ENCODE measurements at places on chromosomes 1 and 21.

DNA sequence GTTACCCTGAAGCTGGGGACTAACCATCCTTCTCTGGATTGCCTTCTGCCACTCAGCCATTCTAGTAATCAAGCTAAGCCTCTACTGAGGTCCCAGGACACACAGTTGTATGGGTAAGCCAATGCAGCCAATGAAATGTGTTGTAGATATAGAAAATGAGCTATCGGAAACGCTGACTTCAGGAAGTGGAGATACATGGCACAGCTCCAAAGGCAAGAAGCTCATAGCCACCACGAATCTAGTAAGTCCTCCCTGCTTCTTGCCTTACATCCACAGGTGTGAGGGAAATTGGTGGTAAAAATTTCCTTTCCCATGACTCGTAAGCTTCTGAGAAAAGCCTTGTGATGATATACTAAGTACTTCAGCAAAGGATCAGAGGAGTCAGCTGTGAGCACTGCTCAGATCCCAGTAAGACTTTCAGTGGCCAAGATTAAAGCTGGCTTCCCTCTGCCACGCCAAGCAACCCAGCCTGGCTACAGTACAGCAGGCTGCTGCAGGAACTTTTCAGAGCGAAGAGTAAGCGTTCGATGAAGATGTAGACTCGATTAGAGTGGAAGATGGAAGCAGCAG, 117.7 kb downstream of the SIM2 start:
- DNase-seq = no peak

- no peak for DNase-seq
These were observed 25.1 kb downstream of the PRDM16 start for GRCh38 chr1:3093898-3094626.

GRCh38 chr1:222769181-222769580, 32.2 kb downstream of the FAM177B start:
- DNase-seq = no peak

DNA sequence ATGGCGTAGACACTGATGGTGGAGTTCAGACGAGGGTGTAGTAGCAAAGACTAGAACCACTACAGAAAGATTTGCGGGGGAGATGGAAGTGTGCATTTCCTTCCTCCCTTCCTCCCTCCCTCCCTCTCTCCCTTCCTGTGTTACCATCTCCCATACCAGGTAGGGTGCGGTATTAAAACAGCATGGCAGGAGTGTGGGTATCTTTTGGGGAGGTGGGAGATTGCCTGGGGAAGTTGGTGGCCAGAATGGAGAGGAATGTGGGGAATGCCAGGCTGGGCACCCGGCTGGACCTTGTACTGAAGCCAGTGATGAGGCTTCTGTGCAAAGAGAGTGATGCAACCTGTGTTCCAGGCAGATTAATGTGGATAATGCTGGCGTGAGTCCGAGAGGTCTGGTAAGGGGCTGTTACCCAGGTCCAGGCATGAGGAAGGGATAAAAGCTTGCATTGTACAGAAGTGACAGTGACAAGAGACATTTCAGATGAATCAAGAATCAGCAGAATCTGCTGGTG, 30.3 kb upstream of the PPP2R5A start:
- DNase-seq = no peak

- DNase-seq = no peak
These were observed 412 bp downstream of the GPR25 start for GRCh38 chr1:200873116-200873670.

DNA sequence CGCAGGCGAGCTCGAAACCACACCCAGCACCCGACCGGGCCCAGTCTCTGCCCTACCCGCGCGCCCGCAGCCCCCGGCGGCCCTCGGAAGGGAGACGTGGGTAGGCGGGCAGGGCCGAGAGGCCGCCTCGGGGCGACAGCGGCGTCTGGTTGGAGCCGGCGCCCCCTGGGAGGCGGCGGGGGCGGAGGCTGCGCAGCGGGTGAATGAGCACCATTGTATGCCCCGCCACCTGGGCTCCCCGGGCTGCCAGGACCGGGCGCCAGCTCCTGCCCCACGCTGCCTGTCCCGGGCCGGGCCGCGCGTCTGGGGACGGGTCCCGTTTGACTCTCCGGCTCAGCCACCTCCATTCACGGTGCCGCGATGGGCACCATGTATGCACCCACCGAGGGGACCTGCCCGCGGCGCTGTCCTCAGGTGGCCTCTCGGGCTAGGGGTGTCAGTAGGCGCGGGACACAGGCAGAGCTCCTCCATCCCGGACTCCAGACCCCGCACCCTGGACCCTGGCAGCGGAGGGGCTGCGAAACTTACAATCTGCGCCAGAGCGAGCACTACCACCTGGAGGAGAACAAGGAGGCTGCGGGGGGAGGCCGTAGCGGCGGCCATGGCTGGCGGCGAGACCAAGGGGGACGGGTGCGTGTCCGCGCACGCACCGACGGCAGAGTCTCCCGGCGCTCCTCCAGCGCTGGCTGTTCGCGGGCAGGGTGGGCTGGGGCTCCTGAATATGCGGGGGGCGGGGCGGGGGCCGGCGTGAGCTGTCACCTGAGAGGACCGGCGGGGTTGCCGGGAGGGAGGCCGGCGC, at the start of gene COL9A2:
Gene COL9A2, minus strand, starts transcription at position 692 of the 799 bp plus-strand sequence. Its CDS starts 89 bp downstream, at position 603.
- no peak for DNase-seq

DNA sequence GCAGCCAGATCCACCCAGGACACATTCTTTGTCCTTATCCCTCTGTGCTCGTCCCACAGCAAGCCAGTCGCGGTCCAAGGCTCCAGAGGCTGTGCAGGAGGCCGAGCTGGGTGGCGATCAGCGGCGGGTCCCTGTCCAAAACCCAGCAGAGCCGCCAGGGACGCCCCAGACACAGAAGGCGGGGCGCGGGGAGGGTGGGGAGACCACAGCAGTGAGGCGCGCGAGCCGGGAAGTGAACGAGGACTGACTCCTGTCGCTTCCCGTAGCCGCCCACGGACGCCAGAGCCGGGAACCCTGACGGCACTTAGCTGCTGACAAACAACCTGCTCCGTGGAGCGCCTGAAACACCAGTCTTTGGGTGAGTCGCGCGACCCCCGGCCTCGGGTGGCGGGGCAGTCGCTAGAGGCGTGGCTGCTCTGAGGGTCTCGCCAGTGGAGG, at the start of gene LGALS8:
Gene LGALS8, plus strand, starts transcription at position 279 of the 438 bp plus-strand sequence. CDS start 2,089 bp downstream, outside the sequence.
- no peak for DNase-seq

DNA sequence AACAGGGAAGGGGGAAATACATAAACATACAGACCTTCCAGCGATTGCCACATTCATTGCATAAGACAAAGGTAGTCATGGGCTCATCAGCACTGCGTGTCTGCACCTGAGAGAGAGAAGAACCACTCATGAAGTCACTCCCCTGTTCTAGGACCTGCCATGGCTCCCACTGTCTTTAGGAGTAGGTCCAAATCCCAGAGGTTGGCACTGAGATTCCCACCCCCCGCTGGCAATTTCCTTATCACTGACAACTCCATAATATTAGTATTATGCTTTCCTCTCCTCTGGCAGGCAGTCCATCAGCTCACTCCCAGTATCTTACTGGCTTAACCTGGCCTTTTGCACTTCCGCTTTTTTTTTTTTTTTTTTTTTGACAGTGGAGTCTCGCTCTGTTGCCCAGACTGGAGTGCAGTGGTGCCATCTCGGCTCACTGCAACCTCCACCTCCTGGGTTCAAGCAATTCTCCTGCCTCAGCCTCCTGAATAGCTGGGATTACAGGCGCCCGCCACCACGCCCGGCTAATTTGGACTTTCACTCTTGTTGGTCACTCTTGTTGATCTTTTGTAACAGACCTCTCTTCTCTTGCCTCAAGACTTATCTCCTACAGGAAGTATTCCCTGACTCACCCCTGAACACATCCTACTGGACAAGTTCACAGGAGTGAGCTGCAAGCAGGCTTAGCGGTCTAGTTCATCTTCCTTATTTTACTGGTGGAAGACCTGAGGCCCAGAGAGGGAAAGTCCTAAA, 14.8 kb upstream of the ZNF436 start:
- no peak for DNase-seq

GRCh38 chr1:221839782-221840395, 98.0 kb upstream of the DUSP10 start:
- DNase-seq = no peak

DNA sequence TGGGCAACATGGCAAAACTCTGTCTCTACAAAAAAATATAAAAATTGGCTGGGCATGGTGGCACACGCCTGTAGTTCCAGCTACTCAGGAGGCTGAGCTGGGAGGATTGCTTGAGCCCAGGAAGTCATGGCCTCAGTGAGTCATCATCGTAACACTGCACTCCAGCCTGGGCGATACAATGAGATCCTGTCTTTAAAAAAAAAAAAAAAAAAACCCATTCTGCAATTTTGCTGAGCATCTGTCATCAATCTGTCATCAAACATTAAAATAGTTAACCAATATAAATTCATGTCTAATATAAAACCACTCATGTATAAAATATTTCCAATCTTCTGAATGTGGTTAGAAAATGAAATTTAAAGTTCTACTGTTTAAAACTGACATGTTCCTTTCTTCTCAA, 56.9 kb downstream of the LPAR3 start:
- peak; percentile 17 for DNase-seq

DNA sequence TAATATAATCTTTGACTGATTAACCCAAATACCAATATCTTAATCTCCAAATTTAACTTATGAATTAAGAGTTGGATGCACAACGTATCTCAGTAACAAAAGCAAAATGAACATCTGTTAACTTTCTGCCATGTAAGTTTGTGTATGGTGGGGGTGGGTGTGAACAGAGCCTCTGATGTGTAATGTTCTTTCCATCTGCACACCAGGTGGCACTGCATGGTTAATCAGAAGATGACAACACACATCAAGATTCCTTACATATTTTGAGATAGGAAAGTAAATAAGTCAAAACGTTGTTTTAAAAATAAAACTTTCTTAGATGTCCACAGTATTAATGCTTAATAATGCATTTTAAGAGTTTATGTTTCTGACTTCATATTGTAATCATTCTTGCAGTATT, 251.9 kb downstream of the DPYD start:
- DNase-seq = peak; percentile 59

DNA sequence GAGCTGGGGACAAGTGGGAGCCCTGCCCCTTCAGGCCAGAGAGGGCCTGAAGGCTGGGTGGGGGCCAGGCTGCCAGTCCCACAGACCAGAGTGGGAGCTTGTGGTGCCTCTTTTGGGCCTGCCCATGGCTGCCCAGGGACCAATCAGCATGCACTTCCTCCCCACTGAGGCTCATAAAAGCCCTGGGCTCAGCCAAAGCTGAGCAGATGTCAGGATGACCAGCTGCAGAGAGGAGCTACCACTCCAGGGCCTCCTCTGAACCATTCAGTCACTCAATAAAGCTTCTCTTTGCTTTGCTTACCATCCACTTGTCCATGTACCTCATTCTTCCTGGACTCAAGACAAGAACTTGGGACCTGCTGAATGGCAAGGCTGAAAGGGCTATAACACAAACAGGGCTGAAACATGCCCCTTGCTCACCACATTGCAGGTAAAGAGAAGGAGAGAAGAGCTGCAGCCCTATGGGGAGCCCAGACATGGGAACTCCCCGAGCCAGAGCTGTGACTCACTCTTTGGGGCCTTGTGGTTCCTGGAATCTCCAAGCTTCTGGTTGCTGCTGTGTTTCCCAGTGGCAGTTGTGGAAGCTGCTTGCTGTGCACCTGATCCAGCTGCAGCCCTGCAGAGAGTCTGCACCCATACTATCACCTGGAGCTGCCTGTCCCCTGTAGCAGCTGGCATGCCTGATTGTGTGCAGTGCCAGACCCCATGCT, 82.0 kb downstream of the OLFML3 start:
- DNase-seq = no peak

DNA sequence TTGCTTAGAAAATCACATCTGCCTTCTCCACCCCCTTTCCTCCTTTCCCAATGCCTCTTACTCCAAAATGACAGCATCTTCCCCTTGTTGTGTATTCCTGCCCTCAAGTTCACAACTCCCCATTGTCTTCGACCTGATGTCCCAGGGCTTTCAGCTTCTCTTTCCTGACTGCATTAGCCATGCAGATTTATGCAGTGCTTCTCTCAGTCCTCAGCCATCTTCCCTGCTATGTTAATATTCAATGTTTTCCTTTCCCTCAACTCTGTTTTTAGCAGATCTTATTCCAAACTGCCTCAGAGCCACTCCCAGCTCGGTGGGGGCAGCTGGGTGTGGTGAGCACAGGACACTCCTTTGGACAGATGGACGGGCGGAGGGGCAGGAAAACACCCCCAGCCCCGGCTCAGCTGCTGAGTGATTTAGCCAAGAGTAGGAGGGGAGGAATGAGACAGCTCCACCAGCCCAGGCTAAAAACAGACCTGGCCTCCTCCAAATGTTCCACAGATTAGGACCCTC, 71.0 kb downstream of the CD2 start:
- peak; percentile 95 for DNase-seq

DNA sequence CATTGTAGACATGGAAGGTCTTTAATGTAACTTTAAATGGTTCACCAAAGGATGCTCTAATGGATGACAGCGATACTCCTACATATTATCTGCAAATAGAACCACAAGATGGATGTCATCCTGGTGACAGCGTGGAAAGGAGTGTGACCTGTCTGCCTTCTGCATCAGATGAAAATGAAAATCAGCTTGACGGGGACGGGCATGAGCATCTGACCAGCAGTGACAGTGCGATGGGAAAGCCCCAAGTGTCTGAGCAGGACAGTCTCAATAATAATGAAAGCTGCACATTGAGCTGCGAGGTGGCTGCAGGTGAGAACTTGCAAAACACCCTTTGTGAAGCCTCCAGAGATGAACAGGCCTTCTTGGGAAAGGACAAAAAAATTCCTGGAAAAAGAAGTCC, 25.2 kb downstream of the CNST start:
- DNase-seq = no peak

- peak; percentile 42 for DNase-seq
These were observed 558 bp downstream of the USP1 start for GRCh38 chr1:62437273-62437940.

GRCh38 chr1:203512848-203513584, 19.1 kb downstream of the OPTC start:
- DNase-seq = no peak

GRCh38 chr1:233227930-233228465, 67.5 kb downstream of the PCNX2 start:
- no peak for DNase-seq

GRCh38 chr1:192442736-192443135, 125.9 kb downstream of the RGS21 start:
- DNase-seq = no peak

DNA sequence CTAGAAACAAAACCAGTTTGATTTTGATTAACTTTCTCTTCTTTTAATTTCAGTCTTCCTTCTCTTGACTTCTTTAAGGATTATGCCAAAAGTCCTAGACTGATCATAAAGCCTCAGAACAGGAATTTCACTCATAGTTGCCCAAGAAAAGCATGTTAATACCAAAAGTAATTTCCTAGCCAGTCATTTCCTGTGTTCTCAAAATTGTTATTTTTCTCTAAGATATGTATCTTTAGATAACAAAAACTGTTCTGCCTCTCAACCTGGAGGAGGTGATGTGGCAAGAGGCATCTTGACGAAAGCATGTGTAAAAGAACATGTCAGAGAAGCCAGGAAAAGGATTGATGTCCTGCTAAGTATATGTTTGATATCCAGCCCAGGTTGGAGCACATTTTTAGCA, 78.0 kb upstream of the IPO9 start:
- DNase-seq = no peak

- DNase-seq = no peak
These were observed 729.5 kb upstream of the ADGRL2 start for GRCh38 chr1:81071072-81071858.

Measured in NCI-H446 (cell line).